Right cardiac atrium (tissue), 5 donors: ENCODE measurements at places on chromosomes 13 and 19. TPM values are rescaled to one million over a fixed set of nuclear protein-coding genes. Genes with fewer than 3 reads are reported as not detected.

- DNase-seq: no peak
Measured at GRCh38 chr13:94313321-94313910, 166.1 kb downstream of the DCT start.

DNA sequence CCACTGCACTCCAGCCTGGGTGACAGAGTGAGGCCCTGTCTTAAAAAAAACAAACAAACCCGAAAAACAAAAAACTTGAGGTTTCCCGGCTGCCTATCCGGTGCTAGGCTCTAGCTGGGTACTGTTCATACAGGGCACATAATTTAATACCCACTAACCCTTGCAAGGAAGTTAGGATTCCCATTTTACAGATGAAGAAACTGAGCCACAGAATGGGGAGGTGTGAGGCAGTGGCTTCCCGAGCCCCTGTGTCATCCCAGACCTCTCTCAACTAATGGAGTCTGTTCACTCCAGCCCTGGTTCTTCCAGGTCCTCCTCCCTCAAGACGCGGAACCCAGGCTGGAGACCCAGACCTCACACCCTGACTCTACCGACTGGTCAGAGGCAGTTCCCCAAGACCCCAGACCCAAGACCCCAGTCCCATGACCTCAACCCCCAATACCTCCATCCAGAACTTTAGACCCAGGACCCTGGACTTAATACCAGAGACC lies 576 bp downstream of the APBA3 start:
- peak; percentile 31 for DNase-seq

- no peak for DNase-seq
Measured at GRCh38 chr13:24911133-24911908, 147.4 kb downstream of the RNF17 start.

DNA sequence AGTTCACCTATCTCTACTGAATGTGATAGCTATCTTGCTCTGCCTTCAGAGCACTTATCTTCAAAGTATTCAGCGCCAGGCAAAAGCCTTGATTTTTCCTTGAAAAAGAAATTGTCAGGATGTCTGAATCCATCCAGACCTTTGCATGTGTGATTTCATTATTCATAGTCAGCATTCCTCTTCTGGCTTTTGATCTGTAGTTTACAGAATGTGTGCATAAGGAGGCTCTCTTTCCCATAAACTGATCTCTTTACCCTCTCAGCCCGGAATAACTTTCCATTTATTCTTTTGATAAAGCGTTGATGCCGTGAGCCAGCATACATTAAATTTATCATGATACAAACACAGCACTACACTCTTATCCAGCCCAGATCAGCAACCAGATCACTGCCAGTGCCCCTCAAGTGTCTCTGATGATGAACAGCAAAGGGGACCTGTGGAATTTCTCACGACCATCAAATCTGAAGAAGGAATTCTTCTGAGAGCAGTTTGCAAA lies 130.8 kb downstream of the DNAJC15 start:
- no peak for DNase-seq

GRCh38 chr19:33947265-33947964 lies 150.7 kb downstream of the KCTD15 start:
- DNase-seq: no peak

- no peak for DNase-seq
Measured at GRCh38 chr19:55212447-55212846, 3.1 kb upstream of the PTPRH start.

Gene PTOV1
- total RNA-seq: 146 TPM

Gene MCF2L
- 35.2 TPM for total RNA-seq
